ENCODE measurements at places on chromosomes 2 and 18. TPM values are rescaled to one million over a fixed set of nuclear protein-coding genes. Genes with fewer than 3 reads are reported as not detected.

DNA sequence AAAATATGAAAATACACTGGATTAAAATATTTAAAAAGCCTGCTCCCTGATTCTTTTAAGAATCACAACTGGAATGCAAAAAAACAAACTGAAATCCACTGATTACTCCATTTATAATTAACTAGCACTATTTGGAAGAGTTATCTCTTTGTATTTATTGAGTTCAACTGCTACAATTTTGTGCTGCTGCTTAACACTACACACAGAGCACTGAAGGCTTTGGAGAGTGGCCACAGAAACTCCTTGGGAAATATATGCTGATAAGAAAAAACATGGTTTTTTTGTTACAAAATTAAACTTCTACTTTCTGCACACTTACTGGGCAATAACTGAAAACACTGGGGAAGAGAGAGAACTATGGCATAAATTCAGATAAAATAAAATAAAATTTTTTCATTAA is 19.8 kb upstream of the BZW1 start:
- no peak for DNase-seq

The MRPL33 gene
- total RNA-seq: 76.3 TPM

The LINC00305 gene
- total RNA-seq: not detected

DNA sequence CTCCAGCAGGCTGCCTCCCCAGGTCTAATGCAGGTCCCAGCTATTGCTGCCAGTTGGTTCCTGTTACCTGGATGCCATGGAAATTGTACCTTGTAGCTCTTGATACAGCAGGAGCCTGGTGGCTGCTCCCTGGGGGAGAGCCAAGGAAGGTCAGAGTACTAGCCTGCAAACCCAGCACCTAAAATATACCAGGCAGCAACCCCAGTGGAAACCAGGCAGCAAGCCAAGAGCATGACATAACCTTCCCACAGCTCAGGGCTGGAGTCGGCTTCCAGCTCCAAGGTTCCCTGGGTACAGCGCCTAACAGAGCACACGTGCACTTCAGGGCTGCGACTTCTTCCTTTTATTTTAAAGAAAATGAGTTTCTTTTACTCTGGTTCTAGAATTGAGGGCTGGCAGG is 30.3 kb downstream of the TNP1 start:
- no peak for DNase-seq

The TWSG1 gene
- total RNA-seq: 28.5 TPM

The DAPL1 gene
- total RNA-seq: not detected

The IL1R2 gene
- total RNA-seq: 169 TPM

The CFAP221 gene
- total RNA-seq: 0.97 TPM

The RIT2 gene
- not detected for total RNA-seq

DNA sequence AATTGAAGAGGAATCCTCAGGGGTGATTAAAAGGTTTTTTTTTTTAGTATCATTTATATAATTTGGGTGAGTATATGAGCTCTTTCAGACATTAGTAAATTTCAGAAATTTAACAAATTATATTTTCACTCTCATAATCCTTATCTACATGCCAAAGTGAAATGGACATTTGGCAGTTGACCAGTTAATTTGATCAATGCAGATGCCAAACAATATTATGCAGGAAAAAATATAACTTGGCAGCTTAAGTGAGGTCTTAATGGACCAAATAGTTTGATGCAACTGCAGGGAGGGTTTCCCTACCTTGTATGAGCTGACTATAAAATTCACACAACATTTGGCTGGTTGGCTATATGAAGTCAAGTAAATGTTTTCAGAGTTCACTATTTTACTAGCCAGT is 185.2 kb downstream of the CCDC102B start:
- DNase-seq: no peak

DNA sequence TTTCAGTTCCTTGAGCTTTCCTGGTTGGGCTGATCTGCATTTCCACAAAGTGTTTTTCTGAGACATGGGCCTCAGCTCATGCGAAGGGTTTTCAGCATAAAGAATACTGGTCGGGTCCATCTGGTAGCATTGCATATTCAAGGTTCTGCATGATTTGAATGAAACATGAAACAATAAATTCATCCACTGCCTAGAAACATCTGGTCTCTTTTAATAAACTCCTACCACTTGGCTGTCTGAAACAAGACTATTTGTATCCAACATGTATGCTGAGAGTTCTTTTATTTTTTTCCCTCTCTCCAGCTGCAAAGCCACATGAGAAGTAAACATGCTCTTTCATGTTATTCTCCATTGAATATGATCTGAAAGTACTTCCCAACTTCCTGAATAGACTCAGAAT is 314.9 kb upstream of the SOX11 start:
- DNase-seq: no peak

- DNase-seq: peak; percentile 20
Observed at GRCh38 chr2:120390381-120391055, 44.6 kb downstream of the INHBB start.

- DNase-seq: no peak
Observed at GRCh38 chr2:8239531-8240088, 442.2 kb upstream of the ID2 start.

GRCh38 chr2:102313025-102313424 is 1.7 kb downstream of the IL1RL1 start:
- DNase-seq: no peak

GRCh38 chr2:240205772-240206171 is 65.3 kb upstream of the OTOS start:
- DNase-seq: no peak

DNA sequence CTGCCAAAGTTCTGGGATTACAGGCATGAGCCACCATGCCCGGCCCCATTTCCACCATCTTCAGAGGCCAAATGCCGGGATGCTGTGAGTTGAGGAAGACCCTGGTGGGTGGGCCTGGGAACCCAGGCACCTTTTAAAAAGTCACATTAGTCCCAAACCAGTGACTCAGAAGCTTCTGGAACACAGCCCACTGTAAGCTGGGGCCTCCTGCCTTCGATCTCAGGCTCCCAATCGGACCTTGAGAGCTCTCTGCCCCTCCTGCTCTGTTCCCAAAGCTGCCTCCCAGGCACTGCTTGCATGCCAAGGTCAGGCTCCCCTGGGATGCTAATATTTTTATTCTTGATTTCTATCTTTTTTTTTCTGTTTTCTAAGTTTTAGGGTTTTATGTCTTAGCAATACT is 4.2 kb downstream of the ADCY3 start:
- DNase-seq: peak; percentile 29

DNA sequence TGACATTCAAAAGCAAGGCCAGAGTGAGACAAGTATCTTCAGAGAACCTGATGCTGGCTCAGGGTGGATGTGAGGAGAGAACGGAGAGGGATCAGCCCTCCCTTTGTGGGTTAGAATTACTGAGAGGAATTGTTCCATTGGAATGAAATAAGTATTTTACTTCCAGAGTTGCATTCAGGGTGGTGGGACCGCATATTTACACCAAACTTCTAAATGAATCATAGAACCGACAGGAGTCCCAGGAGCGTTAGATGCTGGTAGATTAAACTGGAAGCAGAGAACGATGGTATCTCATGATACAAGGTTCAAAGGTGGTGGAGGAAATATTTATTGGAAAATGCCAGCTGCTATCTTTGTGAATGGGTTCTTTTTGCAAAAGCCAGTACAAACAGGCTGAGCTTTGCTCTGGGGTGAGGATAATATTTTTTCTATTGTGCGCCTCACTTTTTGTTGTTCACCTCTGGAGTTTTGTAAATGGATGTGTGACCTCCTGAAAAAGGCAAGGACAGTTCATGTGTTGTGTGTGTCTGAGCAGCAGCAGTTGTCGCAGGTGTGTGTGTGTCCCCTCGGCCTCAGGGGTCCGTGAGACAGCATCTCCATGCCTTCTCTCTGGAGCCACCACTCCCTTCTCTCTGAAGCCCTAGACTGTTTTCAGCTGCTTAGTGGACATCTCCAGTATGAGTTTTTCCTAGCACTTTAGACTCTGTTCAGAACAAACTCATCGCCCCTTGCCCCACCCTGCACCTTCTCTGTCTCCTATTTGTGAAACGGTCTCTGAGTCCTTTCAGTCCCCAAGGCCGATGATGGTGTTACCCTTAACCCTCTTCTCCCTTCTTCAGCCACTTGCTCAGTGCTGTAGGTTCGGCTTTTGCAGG is 17.8 kb downstream of the MTCL1 start:
- DNase-seq: no peak

GRCh38 chr18:65983750-65984149 is 232.9 kb downstream of the CDH7 start:
- DNase-seq: no peak

GRCh38 chr18:9886005-9886348 is 204 bp downstream of the TXNDC2 start:
- DNase-seq: no peak

GRCh38 chr2:80971-81736 is 34.8 kb upstream of the FAM110C start:
- no peak for DNase-seq

DNA sequence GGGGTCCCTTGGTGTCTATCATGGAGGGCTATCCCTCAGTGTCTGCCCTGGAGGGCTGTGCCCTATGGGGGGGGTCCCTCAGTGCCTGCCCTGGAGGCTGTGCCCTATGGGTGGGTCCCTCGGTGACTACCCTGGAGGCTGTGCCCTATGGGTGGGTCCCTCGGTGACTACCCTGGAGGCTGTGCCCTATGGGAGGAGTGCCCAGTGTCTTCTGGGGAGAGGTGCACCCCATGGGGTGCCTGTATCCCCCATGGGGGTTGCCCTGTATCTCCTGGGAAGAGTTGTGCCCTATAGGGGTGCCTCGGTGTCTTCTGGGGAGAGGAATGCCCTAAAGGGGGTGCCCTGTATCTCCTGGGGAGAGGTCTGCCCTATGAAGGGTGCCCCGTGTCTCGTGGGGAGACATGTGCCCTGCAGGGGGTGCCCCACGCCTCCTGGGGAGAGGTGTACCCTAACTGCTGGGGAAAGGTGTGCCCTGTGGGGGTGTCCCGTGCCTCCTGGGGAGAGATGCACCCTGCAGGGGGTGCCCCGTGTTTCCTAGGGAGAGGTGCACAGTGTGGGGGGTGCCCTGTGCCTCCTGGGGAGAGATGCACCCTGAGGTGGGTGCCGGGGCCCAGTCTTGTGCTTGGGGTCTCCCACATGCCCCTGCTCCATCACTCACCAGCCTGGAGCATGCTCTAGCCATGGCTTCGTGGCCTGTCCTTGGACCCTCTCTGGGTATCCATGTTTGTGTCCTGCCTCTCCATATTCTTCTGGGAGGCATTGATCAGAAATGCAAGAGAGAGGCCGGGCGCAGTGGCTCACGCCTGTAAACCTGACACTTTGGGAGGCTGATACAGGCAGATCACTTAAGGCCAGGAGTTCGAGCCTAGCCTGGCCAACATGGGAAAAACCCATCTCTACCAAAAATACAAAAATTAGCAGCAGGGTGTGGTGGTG is 215.6 kb downstream of the HDAC4 start:
- DNase-seq: no peak

- DNase-seq: no peak
Observed at GRCh38 chr18:79418642-79419041, 22.9 kb downstream of the NFATC1 start.

The C18orf54 gene
- 4.3 TPM for total RNA-seq

The FTCDNL1 gene
- 8.0 TPM for total RNA-seq

GRCh38 chr2:188078534-188078933 is 213.1 kb upstream of the GULP1 start:
- DNase-seq: no peak

The PDE1A gene
- total RNA-seq: 7.8 TPM

GRCh38 chr2:80126596-80127189 is 177.9 kb downstream of the LRRTM1 start:
- no peak for DNase-seq

DNA sequence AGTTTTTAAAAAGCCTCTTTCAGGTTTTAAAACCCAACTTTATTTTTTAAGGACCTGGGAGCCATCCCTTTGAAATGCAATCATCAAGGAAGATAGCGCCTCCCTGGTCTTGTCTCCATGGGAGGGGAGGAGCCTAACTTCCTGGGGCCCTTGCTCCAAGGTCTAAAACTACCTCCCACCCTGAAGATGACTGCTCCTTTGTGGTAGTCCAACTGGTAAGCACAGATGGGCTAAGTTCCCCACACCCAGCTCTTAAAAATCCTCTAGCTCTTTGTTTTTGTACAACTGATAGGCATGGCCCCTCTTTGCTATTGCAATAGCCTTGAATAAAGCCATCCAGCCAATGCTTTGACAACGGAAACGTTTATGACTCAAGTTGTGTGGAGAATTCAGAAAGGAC is 716.8 kb downstream of the CBLN2 start:
- DNase-seq: no peak

DNA sequence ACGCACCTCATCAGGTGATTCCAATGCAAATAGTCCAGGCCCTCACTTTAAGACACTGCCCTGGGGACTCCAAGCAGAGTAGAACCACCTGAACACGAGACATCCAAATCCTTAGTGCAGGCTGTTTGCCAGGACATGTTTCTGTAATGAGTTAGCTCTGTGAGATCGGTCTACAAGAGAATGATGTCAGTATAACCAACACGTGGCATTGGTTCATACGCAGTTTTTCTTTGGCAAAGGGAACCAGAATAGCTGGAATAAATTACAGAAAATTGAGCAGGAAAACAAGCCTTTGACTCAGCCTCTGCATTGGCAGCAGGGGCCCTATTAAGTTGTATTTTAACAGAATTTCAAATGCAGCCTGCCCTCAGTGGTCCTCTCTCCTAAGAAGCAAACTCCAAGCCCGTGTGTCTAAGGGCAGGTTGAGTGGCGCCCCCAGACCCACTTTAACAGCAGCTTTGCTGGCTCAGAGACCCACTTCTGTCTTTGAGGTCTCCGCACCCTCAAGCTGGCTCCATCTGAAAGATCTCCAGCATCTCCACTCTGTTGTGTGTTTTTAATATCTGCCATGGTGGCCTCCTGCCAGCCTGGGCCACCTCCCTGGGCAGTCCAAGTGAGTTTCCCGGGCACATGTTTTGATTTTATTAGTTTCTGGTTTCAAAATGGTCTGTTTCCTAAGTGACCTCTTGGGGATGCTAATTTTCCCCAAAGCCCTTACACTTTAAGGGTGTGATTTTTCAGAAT is 61.3 kb downstream of the ALPK2 start:
- DNase-seq: no peak

GRCh38 chr2:150142561-150142960 is 344.9 kb downstream of the RND3 start:
- no peak for DNase-seq

GRCh38 chr2:41927581-41928264 is 120.1 kb upstream of the PKDCC start:
- no peak for DNase-seq
